ENCODE measurements at places on chromosomes 2 and 18.

- no peak for DNase-seq
These were observed 15.7 kb upstream of the CDH7 start for GRCh38 chr18:65735155-65735554.

- DNase-seq = no peak
These were observed 122.0 kb upstream of the MYCN start for GRCh38 chr2:15818318-15818753.

DNA sequence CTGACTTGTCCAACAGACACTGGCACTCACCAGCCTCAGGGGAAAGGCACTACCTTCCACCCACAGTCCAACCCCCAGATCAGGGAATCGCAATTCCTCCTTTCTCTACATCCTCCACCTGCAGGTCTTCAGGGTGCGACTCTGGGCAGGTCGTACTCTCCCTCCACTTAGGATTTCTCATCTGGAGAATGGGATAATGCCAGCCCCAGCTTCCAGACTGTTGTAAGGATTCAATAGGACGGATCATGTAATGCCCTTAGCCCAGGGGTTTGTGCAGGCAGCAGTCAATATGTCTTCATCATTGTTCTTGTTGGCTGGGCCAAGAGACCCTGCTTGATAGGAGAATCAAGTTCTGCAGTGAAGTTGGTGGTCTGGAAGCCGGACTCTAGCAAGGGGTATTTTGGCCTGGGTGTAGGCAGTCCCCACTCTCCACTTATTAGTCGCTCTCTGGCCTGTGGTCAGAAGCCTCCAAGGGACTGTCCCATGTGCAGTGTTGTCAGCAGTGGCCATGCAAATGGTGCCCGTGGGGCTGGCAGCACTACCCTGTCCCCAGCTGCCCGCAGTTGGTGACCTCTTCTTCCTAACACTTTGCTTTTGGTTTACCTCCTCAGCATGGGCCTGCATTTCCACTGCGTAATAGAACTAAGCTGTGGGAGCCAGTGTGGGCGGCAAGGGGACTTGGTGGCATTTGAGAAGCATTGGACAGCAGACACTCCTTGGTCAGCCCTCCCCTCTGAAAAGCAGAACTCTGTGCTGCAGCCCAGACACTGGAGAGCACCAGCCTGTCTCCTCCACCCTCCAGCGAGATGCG, 172.4 kb upstream of the HS6ST1 start:
- DNase-seq = no peak

- no peak for DNase-seq
These were observed 8.6 kb downstream of the KANSL1L start for GRCh38 chr2:210162466-210163124.

- DNase-seq = no peak
These were observed 797.0 kb downstream of the METTL4 start for GRCh38 chr18:1774261-1774660.

DNA sequence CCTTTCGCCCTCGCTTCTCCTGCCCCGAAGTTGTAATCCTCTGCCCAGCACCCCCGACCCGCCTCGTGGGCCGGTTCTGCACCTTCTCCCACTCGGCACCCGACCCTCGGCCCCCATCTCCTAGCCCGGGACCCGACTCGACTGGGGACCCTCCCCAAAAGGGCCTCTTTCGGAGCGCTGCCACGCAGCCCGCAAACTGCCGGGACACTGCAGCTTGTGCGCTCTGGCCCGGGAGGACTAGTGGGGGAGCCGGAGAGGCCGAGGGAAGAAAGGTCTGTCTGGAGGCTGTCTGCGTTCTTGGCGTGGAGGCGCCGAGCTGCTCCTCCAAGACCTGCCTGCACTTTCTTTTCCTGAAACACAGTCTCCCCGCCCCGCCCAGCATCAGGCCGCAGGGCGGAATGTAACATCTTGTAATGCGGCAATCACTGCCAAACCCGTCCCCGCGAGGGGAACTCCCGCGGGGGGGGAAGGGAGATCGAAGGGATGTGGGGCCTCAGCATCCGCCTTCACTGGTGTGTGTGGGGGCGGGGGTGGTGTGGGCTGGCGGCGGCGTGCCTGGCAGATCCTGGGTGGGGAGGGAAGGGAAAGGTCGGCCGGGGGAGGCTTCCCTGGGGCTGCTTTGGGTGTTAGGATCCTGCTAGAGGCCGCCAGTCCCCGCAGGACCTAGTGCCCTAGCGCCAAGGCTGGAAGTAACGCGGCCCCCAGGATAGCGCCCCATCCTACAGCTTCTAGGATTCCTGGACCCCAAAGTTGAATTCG, 7.4 kb downstream of the DLX2 start:
- DNase-seq = peak; percentile 80

- no peak for DNase-seq
These were observed 26.0 kb downstream of the MAP3K20 start for GRCh38 chr2:173101687-173102086.

GRCh38 chr2:33210626-33211025, 263.9 kb downstream of the LTBP1 start:
- no peak for DNase-seq

- no peak for DNase-seq
These were observed 369.8 kb downstream of the ARHGAP15 start for GRCh38 chr2:143499061-143499460.

- no peak for DNase-seq
These were observed 16.9 kb downstream of the LDLRAD4 start for GRCh38 chr18:13235421-13235831.

- no peak for DNase-seq
These were observed 43.7 kb downstream of the COA5 start for GRCh38 chr2:98564541-98565132.

DNA sequence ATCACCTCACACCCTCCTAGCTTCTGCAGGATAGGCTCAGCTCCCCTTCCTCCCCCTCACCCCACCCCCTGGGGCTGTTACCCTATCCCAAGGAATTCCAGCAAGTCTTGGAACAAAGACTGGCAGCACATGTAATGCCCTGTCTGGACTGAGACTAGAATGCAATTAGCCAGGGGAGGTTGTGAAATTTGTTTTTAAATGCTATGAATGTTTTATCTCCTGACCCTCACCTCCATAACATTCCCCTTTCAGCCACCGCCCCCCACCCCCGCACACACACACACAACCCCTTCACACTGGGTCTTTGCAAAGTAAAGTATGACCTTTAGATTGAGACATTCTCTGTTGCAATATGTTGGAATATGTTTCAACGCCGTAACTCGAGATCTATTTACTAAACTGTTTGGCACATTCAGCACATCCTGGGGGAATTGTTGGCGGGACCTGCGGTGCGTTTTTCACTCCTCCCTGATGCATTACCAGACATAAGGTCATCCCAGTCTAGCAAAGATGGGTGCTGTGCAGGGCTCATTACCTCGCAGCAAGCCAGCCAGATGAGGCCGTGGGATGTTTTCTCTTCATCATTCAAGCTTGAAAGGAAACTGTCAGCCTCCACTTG, 290.7 kb upstream of the SLC14A2 start:
- no peak for DNase-seq

GRCh38 chr18:57527556-57528229, 58.8 kb downstream of the FECH start:
- no peak for DNase-seq

DNA sequence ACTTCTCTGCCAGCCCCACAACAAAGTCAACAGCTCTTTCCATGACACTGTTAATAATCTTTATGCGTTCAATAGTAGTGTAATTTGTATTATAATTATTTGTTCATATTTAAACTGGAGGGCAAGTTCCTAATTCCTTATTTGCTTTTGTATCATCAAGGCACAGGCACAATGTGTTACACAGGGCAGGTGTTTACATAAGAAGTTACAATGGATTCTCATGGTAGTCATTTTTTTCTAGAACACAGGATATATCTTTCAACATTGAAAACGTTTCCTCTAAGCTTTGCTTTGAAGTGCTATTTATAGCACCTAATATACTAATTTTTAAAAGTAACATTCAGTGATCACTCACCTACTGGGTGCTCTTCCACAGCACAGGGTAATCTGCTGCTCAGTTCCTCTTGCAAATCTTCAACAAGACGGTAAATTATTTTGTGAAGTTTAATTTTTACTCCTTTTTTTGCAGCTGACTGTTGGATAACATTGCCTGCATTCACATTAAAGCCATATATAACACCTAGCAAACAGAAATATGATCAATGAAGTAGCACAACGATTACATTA, 7.3 kb downstream of the RPS27A start:
- DNase-seq = no peak

- DNase-seq = no peak
These were observed 311.5 kb downstream of the CDH2 start for GRCh38 chr18:27865431-27865830.

DNA sequence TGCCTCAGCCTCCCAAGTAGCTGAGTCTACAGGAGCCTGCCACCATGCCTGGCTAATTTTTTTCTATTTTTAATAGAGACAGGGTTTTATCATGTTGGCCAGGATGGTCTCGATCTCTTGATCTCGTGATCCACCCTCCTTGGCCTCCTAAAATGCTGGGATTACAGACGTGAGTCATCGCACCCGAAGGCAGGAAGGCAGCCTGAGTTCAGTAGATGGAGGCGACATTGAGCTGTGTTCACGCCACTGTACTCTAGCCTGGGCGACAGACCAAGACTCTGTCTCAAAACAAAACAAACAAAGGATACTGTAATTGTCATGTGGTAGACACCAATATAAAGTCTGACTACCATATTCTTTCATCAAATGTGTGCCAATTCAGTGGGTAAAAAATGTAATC, 500.9 kb upstream of the DSEL start:
- no peak for DNase-seq

DNA sequence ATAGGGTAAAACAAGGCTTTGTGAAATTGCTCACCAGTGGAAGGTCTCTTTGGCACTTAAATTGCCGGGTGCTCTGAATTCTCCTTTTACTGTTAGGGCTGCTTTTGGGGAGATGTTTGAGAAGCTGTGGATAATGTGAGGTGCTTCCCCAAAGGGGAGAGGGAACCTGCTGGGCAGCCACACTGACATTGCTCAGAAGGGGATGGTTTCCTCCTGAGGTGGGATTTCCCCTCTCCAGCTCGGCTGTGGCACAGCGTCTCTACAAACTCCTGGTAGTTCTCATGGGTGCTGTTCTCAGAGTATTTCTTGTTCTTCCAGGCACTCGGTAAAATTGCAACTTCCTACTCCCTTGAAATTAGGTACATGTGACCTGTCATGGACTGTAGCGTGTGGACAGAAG, 124.2 kb downstream of the LPIN1 start:
- no peak for DNase-seq

GRCh38 chr2:113282747-113283533, 4.2 kb upstream of the PAX8 start:
- no peak for DNase-seq
